ENCODE measurements at places on chromosomes 5 and 9. TPM values are rescaled to one million over a fixed set of nuclear protein-coding genes. Genes with fewer than 3 reads are reported as not detected.

GDF9 gene
- 0.18 TPM for total RNA-seq

RXRA gene
- total RNA-seq = 17.1 TPM

SLC25A2 gene
- 2.3 TPM for total RNA-seq

ZNF300 gene
- 5.9 TPM for total RNA-seq

ZBTB26 gene
- 14.9 TPM for total RNA-seq

PCDHB11 gene
- total RNA-seq = 7.6 TPM

PRDM9 gene
- total RNA-seq = not detected

DPM2 gene
- 6.7 TPM for total RNA-seq

CYSRT1 gene
- total RNA-seq = not detected

PCDHA2 gene
- 0.52 TPM for total RNA-seq

TSLP gene
- total RNA-seq = 1.2 TPM

ENC1 gene
- 0.59 TPM for total RNA-seq

TMEM232 gene
- not detected for total RNA-seq

ARSB gene
- 11.9 TPM for total RNA-seq

GFPT2 gene
- total RNA-seq = 18.2 TPM

PDGFRB gene
- total RNA-seq = 378 TPM

KIF24 gene
- total RNA-seq = 6.1 TPM

ZDHHC21 gene
- total RNA-seq = 9.4 TPM

PCDHAC2 gene
- 0.77 TPM for total RNA-seq

All from uterus (tissue), 4 donors.